ENCODE measurements at places on chromosomes 5 and 9.

- no peak for DNase-seq
Observed at GRCh38 chr5:134536876-134537275, 11.4 kb downstream of the JADE2 start.

DNA sequence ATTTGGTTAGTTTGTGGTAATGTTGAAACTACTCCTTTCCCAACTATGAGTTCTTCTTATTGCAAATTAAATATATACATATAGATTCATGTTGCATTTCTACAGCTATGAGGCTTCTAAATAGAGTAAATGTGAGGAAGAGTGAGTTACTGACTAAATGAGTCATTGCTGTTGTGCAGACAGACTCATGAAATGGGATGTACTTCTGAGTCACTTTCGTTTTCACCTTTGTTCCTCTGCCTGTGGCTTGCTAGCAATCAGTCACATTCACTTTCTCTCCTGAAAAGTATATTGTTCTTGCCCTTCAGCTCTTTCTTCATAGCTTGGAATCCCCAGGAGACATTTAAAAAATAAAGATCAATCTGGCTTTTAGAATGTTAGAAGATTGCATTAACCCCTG is 295.5 kb upstream of the SMC2 start:
- no peak for DNase-seq

GRCh38 chr9:23254404-23255184 is 571.4 kb downstream of the ELAVL2 start:
- no peak for DNase-seq

DNA sequence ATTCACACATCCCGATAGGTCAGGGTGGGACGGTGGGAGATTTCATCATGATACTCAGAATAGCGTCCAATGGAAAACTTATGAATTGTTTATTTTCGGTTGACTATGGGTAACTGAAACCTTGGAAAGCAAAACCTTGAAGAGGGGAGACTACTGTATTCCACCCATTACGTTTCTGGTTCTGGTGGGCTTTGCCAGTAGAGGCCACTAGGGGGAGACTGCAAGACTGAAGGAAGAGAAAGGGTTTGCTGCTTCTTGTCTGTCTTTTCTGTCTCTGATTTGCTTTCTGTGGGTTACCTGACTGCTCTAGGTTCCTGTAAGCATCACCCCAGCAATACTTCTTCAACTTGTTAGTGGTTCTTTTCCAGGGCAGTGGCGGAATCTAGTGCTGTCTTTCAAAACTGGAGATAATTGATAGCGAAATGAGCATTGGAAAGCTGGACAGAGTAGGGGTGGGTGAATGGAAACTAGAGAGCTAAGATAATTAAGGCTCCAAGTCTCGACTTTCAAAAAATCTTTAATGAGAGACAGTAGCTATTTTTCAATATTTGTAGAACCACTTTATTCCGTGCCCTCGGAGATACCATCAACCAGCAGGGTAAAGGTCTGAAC is 27.0 kb downstream of the GRIN3A start:
- no peak for DNase-seq

DNA sequence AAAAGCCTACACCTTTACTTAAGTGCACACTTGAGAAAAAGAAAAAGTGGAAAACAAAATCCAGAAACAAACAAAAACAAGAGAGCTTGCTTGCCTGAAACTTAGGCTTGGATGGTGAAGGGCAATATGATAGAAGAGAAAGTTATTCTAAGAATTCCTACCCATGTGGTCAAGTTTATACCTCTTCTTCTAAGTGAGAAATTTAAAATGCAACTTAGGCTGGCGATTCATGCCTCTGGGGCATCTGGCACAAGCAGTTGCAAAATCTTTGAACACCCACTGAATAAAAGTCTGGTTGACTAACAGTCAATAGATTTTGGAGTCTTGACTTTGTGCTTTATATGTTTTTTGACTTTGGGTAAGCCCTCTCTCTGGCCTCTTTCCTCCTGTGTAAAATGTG is 239.6 kb downstream of the KDM4C start:
- DNase-seq: no peak

GRCh38 chr5:55453211-55453610 is 81.6 kb downstream of the PLPP1 start:
- DNase-seq: no peak

DNA sequence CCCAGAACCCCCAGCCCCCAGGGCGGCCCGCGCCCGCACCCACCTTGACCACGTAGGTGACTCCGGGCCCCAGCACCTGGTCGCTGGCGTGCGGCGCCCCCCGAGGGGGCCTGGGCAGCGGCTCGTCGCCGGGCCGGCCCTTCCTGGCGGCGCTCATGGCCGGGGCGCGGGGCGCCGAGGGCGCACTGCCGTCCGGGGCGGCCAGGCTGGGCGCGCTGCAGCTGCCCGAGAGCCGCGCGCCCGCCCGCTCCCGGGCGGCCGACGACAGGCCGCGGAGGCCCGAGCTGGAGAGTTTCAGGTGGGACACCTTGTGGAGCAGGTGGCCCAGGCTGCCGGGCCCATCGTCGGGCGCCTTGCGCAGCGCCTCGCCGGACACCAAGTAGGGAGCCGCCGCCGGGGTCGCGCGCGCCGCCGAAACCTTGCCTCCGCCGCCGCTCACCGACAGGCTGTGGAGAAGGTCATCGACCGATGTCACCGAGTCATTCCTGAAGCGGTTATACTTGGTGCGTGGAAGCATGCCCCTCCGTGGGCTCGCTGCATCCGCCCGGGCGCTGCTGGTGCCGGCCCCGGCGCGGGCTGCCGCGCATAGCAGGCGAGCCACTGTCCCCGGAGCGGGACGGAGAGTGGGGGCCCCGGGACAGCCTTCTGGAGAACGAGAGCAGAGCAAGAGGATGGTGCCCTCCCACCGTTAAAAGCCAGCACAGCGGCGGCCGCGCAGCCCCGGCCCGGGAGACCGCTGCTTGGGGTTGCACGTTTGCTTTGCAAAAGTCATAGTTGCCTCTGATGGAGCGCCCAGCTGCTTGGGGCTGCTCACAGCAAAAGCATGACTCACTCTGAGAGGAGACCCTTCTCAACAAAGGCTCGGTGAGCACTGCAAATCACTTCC is at the start of gene SHC3:
SHC3 (minus strand) TSS at position 875 of the 886 bp plus-strand sequence; CDS start at position 517, 358 bp downstream.
- DNase-seq: no peak

- DNase-seq: no peak
Observed at GRCh38 chr9:92328225-92328624, 2.5 kb downstream of the CENPP start.

DNA sequence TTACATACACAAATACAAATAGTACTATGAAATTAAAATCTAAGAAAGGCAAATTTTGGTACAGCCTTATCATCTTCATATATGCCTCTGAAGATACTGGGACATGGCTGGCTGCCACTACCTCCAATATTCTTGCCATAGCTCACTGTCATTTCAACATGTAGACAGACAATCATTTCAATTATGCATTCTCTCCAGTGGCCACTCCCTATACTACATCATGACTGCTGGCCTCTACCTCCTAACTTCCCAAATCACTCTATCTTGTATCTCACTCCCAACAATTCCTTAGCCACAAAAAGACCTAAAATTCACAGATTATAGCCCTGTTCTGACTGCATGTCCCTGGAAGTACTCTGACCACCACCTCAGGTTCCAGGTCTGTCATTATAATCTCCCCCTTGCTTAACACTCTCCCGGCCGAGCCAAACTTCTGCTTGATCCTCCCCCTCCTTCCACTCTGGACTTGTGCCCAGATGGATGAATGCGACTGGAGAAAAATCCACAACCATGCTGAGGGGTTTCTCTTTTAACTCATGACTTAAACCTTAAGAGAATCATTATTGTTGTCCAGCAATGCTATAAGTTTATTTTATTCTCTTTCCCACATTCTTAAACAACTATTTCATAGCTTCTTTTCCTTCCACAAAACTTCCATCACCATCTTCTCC is 225.3 kb upstream of the TLE4 start:
- no peak for DNase-seq

DNA sequence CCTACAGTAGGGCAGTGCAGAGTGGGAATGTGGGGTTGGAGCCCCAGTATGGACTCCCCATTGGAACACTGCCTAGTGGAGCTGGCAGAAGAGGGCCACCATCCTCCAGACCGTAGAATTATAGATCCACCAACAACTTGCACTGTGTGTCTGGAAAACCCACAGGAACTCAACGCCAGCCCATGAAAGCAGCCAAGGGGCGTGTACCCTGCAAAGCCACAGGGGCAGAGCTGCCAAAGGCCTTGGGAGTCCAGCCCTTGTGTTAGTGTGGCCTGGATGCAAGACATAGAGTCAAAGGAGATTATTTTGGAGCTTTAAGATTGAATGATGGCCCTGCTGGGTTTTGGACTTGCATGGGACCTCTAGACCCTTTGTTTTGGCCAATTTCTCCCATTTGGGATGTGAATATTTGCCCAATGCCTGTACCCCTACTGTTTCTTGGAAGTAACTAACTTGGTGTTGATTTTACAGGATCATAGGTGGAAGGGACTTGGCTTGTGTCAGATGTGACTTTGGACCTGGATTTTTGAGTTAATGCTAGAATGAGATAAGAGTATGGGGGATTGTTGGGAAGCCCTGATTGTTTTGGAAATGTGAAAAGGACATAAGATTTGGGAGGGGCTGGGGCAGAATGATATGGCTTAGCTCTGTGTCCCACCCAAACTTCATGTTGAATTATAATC is 266.8 kb downstream of the SEMA5A start:
- DNase-seq: no peak

DNA sequence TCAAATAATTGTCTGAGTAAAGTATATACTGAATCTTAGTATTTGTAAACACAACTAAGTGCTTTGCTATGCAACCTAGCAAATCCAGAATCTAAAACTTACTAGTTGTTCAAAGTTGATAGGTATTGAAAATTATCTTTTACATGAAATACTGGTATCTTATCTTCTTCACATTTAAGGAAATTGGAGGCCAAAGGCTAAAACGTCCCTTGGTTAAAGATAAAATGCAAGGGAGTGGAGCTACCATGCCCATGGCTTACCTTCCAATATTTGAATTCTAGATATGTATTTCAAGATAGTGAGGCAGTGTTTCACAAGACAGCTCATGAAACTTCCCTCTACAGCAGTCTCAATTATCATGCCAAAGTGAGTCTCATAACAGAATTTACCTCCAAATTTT is 373.5 kb downstream of the KIAA0825 start:
- DNase-seq: no peak

DNA sequence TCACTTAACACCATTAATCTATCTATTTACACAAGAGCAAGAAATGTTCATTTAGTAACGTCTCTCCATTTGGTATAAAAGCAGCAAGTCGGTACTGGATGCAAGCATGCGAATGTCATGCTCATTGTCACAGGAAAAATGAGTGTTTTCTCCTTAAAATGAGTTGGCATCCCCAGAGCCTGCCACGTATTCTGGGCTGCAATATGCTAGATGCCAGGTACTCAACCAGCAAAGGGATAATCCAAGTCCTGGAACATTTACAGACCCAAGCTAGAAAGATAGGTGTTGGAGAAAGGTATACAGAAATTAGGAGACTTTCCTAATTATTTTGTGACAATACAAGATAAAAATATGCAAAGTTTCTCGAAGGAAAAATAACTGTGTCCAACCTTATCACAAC is 217.5 kb downstream of the EBF1 start:
- DNase-seq: no peak
